DMS79 treated with DMSO at 0.1 percent for 48 hours (cell line): ENCODE measurements at places on chromosomes 11 and 22.

- no peak for DNase-seq
Measured at GRCh38 chr11:61630089-61630488, 49.2 kb upstream of the SYT7 start.

DNA sequence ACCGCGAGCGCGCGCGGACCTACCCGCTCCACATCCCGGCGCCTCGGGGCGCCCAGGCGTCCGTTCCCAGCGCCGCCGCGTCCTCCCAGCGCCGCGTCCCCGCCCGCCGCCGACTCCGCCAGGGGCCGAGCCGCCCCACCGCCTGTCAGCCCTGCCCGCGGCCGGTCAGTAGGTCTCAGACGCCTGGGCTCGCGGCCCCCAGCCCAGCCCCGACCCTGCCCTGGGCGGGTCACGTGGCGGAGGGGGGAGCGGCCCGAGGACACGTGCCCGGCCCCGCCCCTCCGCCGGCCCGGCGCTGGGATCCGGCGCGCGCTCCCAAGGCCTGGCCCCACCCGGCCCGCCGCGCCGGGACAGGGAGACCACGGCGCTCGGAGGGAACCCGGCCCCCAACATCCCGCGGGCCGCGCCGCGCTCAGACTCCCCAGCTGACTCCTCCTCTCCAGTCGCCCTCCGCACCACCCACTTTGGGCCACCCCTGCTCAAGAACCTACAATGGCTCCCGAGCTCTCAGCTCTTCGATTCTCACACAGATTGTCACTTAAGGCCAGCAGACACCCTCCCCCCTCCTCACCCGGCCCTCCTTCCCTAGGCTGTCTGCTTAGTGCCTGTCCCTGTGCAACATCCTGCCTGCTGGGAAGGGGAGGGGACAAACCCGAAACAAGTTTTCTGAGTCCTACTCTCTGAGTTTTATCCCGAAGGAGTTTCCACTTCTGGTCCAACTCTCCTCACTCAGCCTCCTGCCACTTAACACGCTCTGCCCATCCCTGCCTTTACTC, at the start of gene RAB3IL1:
Gene RAB3IL1, minus strand, starts transcription at position 233 of the 776 bp plus-strand sequence. Its CDS starts 199 bp downstream, at position 34.
- DNase-seq: no peak

DNA sequence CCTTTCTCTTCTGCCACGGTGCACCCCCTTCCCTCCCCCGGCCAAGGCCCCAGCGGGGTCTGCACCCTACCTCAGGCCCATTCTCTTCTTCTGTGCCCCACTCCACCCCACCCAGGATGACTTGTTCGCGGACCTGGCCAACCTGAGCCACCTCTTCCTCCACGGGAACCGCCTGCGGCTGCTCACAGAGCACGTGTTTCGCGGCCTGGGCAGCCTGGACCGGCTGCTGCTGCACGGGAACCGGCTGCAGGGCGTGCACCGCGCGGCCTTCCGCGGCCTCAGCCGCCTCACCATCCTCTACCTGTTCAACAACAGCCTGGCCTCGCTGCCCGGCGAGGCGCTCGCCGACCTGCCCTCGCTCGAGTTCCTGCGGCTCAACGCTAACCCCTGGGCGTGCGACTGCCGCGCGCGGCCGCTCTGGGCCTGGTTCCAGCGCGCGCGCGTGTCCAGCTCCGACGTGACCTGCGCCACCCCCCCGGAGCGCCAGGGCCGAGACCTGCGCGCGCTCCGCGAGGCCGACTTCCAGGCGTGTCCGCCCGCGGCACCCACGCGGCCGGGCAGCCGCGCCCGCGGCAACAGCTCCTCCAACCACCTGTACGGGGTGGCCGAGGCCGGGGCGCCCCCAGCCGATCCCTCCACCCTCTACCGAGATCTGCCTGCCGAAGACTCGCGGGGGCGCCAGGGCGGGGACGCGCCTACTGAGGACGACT, 15.9 kb downstream of the RTN4RL2 start:
- DNase-seq: no peak

GRCh38 chr11:94401773-94402265, 600 bp upstream of the GPR83 start:
- no peak for DNase-seq

GRCh38 chr11:25159341-25159740, 662.5 kb downstream of the LUZP2 start:
- DNase-seq: no peak
